ENCODE measurements at places on chromosomes 16 and 17. TPM values are rescaled to one million over a fixed set of nuclear protein-coding genes. Genes with fewer than 3 reads are reported as not detected.

Gene NPTX1
- total RNA-seq: 10.4 TPM

Gene TP53TG3C
- not detected for total RNA-seq

Gene ERN2
- not detected for total RNA-seq

Gene CCL17
- not detected for total RNA-seq

Gene ZACN
- total RNA-seq: 6.5 TPM

Gene HEATR9
- total RNA-seq: not detected

Gene LYZL6
- total RNA-seq: not detected

Gene NOXO1
- total RNA-seq: not detected

Gene SHCBP1
- total RNA-seq: 45.0 TPM

Gene ESRP2
- 0.35 TPM for total RNA-seq

Gene TBC1D3G
- not detected for total RNA-seq

Gene MYL11
- total RNA-seq: 0.67 TPM

Gene OR1F1
- total RNA-seq: not detected

Gene PRR11
- 82.1 TPM for total RNA-seq

Gene TAT
- total RNA-seq: not detected

Gene SLFN5
- 34.1 TPM for total RNA-seq

GRCh38 chr17:2792366-2793169 lies 3.7 kb upstream of the RAP1GAP2 start:
- peaks cover 16% of the 10 kb centered on the region for H3K27me3 ChIP-seq
- H3K36me3 ChIP-seq: no peaks in the 10 kb centered on the region
- peak; percentile 57 for DNase-seq

GRCh38 chr16:82657786-82658185 lies 31.0 kb downstream of the CDH13 start:
- no peaks in the 10 kb centered on the region for H3K27me3 ChIP-seq
- no peak overlapping the region for H3K4me3 ChIP-seq
- H3K36me3 ChIP-seq: no peaks in the 10 kb centered on the region
- no peak for DNase-seq
- no peak overlapping the region for H3K27ac ChIP-seq

- H3K27ac ChIP-seq: no peak overlapping the region
- H3K27me3 ChIP-seq: no peaks in the 10 kb centered on the region
- no peaks in the 10 kb centered on the region for H3K36me3 ChIP-seq
- H3K4me1 ChIP-seq: no peaks in the 10 kb centered on the region
- H3K4me3 ChIP-seq: no peak overlapping the region
Observed at GRCh38 chr16:82793528-82794245, 166.9 kb downstream of the CDH13 start.

GRCh38 chr17:18877104-18877645 lies 19.2 kb downstream of the PRPSAP2 start:
- H3K27ac ChIP-seq: peak overlapping the region; percentile 3
- H3K4me3 ChIP-seq: no peak overlapping the region
- H3K36me3 ChIP-seq: peaks cover 25% of the 10 kb centered on the region
- no peaks in the 10 kb centered on the region for H3K4me1 ChIP-seq
- DNase-seq: no peak

GRCh38 chr17:59443106-59443505 lies 111.7 kb downstream of the YPEL2 start:
- H3K27me3 ChIP-seq: no peaks in the 10 kb centered on the region
- no peak for DNase-seq
- peaks cover 26% of the 10 kb centered on the region for H3K4me1 ChIP-seq
- H3K27ac ChIP-seq: no peak overlapping the region

DNA sequence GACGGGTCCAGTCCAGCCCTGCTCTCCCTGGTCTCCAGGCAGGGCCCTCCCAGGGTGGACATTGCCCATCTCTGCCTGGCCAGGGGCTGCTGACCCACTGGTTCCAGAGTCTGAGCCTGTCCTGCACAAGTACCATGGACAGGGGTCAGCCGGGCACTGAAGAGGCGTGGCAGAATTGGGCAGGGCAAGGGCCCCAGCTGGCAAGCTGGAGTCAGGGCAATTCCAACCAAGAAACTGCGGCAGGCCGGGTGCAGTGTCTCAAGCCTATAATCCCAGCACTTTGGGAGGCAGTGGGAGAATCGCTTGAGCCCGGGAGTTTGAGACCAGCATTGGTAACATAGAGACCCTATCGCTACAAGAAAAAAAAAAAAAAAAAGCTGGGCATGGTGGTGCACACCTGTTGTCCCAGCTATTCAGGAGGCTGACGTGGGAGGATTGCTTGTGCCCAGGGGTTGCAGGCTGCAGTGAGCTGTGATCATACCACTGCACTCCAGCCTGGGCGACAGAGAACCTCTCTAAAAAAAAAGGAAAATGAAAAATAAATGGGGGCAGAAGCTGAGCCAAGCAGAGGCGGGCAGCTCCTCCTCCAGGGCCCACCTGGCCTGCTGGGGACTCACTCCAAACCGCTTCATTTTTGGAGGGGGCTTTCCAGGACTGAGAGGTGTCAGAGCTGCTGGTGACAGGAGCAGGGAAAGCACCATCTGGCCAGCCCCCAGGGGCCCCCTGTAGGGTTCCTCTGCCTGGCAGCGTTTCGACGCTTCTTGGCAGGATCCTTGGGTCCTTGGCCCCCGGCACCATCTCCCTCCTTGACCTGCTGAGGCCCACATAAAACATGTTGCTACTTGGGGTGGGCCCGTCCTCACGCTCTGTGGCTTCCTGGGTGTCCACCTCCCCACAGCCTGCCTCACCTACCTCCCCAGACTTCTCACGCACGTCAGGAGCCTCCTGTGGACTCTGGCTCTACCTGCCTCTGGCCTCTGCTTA lies 2.9 kb upstream of the MAFG start:
- no peak overlapping the region for H3K4me3 ChIP-seq
- peaks cover 13% of the 10 kb centered on the region for H3K36me3 ChIP-seq
- DNase-seq: no peak

- peak; percentile 82 for DNase-seq
- H3K4me3 ChIP-seq: no peak overlapping the region
- no peak overlapping the region for H3K27ac ChIP-seq
- peaks cover 11% of the 10 kb centered on the region for H3K4me1 ChIP-seq
Observed at GRCh38 chr17:19762515-19762961, 14.4 kb upstream of the ALDH3A1 start.

DNA sequence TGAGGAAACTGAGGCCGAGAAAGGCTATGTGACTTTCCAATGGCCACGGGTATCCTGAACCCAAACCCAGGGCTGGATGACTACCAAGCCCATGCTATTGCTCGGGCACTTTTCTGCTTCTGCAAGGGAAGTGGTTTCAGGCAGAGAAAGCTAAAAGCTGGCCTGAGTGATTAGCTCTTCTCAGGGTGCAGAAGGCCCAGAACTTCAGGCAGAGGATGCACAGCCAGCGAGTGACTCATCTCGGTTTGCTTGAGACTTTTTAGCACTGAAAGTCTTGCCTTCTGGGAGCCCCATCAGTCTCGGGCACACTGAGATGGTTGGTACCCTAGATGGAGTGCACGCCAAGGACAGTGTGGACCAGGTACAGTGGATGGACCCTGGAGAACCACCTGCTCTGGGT lies 129.5 kb upstream of the SDK2 start:
- H3K27me3 ChIP-seq: no peaks in the 10 kb centered on the region
- H3K36me3 ChIP-seq: no peaks in the 10 kb centered on the region
- no peak overlapping the region for H3K27ac ChIP-seq
- H3K4me3 ChIP-seq: no peak overlapping the region
- no peak for DNase-seq
- no peaks in the 10 kb centered on the region for H3K4me1 ChIP-seq

DNA sequence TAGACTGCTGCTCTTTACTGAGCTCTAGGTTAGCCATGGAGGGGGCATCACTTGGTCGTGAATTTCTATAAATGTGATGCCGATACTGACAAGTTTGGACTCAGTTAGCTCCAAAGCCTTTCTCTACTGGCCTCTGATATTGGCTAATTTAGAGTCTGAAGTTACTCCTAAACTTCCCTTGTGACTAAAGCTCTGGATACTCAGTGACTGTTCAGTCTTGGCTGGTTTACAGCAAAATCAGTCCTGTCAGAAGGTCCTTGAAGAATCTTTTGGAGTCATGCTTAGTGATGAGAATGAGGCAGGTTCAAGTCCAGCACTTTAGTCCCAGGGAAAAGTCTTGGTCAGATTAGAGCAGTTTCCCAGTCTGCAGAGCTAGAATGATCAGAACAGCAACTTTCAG lies 197.5 kb upstream of the HS3ST4 start:
- no peak overlapping the region for H3K27ac ChIP-seq
- H3K4me1 ChIP-seq: no peaks in the 10 kb centered on the region
- H3K36me3 ChIP-seq: no peaks in the 10 kb centered on the region
- no peak for DNase-seq

- no peak overlapping the region for H3K27ac ChIP-seq
- DNase-seq: no peak
- H3K4me1 ChIP-seq: no peaks in the 10 kb centered on the region
- no peak overlapping the region for H3K4me3 ChIP-seq
- H3K36me3 ChIP-seq: no peaks in the 10 kb centered on the region
Observed at GRCh38 chr16:15404792-15405191, 9.2 kb downstream of the MPV17L start.

DNA sequence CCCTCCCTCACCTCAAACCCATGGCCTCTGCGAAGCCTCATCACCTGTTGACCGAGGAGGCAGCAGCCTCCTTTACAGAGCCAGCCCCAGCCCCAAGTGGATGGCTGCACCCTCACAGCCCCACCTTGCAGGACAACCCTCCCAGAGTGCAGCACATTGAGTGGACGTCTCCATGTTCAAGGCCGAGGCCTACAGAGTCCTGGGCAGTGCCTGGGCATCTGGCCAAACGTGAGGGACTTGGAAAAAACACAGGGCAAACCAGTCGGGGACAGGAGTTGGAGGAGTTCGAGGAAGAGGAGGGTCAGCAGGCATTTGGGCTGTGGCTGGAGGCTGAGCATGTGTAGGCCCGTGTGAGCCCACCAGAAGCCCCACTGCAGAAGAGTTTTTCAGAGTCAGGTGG lies 39.6 kb downstream of the ACTG1 start:
- no peaks in the 10 kb centered on the region for H3K36me3 ChIP-seq
- H3K4me3 ChIP-seq: no peak overlapping the region
- no peaks in the 10 kb centered on the region for H3K27me3 ChIP-seq
- H3K4me1 ChIP-seq: no peaks in the 10 kb centered on the region

GRCh38 chr17:28426081-28426519 lies 20.1 kb upstream of the SLC46A1 start:
- H3K36me3 ChIP-seq: no peaks in the 10 kb centered on the region
- H3K27me3 ChIP-seq: peaks cover 6% of the 10 kb centered on the region
- H3K27ac ChIP-seq: no peak overlapping the region
- no peak for DNase-seq
- H3K4me3 ChIP-seq: no peak overlapping the region

DNA sequence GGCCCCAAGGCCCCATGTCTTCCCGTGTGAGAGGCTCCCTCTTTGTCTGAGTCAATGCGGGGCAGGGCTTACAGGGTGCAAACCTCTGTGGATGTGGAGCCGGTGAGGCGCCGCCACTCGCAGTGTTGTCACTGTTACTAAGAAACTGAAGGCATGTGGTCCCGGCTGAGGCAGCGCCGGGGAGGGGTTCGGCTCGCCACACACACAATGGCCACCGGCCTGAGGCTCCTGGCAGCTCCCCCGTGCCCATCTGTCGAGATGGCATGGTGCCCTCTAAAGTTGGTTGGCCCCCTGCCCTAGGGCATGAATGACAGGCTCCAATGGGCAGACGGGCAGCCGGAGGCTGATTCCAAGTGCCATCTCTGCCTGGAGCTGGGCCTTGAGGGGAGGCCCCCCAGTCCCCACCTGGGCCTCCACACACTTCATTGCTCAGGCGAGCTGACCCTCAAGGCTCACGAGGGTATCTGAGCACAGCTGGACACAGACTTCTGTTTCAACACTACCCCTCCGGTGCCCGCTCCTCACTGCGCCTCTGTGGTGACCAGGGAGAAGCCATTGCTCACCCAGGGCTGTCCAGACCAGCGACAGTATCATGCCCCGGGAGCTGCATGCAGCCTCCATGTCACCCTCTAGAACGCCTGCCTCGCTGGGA lies 137.2 kb downstream of the C16orf78 start:
- no peak overlapping the region for H3K4me3 ChIP-seq
- no peak overlapping the region for H3K27ac ChIP-seq
- H3K4me1 ChIP-seq: no peaks in the 10 kb centered on the region
- DNase-seq: no peak
- no peaks in the 10 kb centered on the region for H3K36me3 ChIP-seq

DNA sequence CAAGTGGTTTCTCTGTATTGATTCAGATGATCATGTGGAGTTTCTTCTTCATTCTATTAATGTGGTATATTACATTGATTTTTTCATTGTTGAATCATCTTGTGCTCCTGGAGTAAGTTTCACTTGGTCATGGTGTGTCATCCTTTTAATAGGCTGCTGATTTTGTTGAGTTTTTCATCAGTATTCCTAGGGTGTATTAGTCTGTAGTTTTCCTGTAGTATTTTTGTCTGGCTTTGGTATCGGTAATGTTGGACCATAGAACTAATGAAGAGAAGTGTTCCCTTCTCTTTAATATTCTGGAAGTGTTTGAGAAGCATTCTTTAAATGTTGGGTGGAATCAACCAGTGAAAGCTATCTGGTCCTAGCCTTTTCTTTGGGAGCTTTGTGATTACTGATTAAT lies 99.0 kb downstream of the OMG start:
- H3K4me1 ChIP-seq: peaks cover 2% of the 10 kb centered on the region
- H3K4me3 ChIP-seq: no peak overlapping the region
- no peaks in the 10 kb centered on the region for H3K36me3 ChIP-seq
- no peaks in the 10 kb centered on the region for H3K27me3 ChIP-seq

DNA sequence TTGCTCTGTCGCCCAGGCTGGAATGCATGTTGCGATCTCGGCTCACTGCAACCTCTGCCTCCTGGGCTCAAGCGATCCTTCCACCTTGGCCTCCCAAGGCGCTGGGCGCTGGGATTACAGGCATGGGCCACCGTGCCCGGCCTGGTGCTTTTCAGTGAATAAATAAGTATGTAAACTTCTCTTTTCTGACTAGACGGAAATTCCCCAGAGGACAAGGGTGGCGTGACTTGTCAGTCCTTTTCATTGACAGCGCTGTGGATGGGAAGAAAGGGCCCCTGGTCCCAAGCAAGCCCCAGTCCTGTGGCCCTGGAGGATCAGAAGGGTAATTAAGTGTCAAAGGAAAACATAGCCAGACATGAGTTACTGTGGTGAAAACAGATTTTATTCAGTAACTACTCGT lies 9.6 kb upstream of the SPN start:
- H3K27ac ChIP-seq: no peak overlapping the region
- peaks cover 8% of the 10 kb centered on the region for H3K4me1 ChIP-seq
- H3K4me3 ChIP-seq: no peak overlapping the region
- no peaks in the 10 kb centered on the region for H3K27me3 ChIP-seq
- DNase-seq: no peak

DNA sequence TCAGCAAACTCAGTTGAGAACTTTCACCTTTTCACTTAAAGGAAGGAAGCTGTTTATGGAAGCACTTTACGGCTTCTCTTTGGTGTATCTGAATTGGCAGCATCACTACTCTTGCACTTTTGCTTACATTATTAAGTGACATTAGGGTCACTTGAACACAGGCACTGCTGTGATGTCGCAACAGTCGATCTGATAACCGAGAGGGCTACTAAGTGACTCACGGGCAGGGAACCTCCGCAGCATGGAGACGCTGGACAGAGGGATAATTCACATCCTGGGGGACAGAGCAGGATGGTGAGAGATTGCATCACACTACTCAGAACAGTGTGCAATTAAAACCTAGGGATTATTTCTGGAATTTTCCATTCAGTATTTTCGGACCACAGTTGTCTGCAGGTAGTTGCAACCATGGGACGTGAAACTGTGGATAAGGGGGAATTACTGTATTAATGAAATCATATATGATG lies 56.5 kb downstream of the DNAH2 start:
- H3K4me3 ChIP-seq: no peak overlapping the region
- no peak for DNase-seq
- H3K4me1 ChIP-seq: no peaks in the 10 kb centered on the region
- H3K36me3 ChIP-seq: no peaks in the 10 kb centered on the region
- no peaks in the 10 kb centered on the region for H3K27me3 ChIP-seq

Data from activated naive CD4-positive, alpha-beta T cell treated with anti-CD3 and anti-CD28 coated beads for 36 hours (primary cell).